Amniotic stem cell (primary cell): ENCODE measurements at places on chromosomes 3 and 15.
A peak's percentile ranks its signal among the peaks of the same experiment; 100 is the strongest.

DNA sequence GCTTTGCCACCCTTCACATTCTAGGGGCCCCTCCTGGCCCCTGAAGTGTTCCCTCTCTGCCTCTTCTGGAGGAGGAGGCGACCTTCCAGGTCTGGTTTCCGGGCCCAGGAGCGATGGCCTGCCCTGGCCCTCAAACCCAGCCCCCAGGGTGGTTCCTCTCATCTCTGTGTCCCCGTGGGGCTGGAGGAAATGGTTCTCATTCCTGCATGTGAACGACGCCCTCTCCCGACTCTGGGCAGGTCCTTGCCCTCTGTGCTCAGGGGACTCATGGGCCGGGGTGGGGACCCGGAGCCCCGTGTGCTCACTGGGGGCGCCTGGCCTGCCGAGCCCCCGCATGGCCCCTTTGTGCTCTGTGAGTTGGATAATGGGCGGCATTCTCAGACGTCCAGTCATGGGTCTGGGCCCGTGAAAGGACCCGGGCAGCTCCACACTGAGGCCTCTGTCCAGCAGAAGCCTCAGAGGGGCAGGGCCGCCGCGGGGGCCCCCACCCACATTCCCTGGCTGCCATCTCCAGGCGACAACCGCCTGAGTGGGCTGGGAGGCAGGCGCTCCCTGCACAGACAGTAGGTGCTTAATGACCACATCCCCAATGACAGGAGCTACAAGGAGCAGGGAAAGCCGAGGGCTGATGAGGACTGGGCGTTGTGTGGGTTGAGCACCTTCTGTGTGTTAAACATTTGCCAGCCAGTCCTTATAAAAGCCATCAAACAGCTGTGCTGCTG lies 5.5 kb upstream of the PLXND1 start:
- DNase-seq = peak; percentile 32

DNA sequence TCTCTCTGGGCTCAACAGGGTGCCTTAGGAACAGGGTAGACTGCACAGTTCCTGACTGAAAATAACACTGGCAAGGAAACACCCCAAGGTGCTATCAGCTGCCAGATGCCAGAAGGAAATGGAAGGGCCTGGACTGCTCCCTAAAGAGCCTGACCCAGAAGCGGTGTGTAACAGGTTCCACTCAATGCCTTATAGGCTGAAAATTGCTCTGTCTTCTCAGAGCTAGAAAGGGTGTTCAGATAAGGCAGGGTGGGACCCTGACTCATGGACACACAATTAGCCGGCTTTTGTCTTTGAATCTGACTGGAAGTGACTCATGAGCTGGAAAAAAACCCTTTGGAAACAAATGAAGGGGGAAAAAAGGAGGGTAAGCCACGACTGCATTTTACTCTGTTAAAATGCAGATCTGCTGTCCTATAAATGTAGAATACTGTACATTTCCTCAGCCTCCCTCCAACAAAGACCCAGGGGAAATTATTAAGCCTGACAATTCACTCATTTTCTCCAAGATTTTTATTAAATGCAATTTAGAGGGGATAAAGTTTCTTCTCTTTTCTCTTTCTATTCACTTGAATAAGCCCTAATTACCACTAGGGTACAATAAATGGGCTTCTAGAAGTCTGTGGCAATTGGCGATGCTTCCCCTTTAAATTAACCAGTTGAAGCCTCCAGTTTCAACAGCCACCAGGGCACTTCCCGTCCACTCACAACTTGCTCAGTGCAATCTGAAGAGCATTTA lies 160.2 kb upstream of the TBL1XR1 start:
- peak; percentile 69 for DNase-seq

- DNase-seq = no peak
These were observed 160.4 kb downstream of the VGLL3 start for GRCh38 chr3:86830566-86830965.

DNA sequence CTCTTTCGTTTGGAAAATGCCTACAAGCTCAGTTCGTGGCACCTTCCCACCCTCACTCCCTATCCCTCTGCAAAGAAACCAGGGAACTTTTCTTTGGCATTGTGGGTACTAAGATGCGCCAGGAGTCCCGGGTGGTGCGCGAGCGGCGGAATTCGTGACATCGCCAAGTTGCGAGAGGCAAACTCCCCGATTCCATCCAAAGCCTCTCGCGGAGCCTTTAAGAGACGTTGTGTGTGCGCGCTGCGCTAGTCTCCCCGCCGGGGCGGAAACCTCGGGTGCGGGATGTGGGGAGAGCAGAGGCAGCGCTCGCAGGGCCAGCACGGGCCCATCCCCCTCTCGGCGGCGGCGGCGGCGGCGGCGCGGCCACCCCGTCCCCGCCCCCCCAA lies 443 bp upstream of the NR2F2 start:
- DNase-seq = no peak

GRCh38 chr3:133074977-133075376 lies 36.8 kb downstream of the TMEM108 start:
- DNase-seq = no peak

- no peak for DNase-seq
These were observed 453.1 kb downstream of the GBE1 start for GRCh38 chr3:81308306-81308705.

DNA sequence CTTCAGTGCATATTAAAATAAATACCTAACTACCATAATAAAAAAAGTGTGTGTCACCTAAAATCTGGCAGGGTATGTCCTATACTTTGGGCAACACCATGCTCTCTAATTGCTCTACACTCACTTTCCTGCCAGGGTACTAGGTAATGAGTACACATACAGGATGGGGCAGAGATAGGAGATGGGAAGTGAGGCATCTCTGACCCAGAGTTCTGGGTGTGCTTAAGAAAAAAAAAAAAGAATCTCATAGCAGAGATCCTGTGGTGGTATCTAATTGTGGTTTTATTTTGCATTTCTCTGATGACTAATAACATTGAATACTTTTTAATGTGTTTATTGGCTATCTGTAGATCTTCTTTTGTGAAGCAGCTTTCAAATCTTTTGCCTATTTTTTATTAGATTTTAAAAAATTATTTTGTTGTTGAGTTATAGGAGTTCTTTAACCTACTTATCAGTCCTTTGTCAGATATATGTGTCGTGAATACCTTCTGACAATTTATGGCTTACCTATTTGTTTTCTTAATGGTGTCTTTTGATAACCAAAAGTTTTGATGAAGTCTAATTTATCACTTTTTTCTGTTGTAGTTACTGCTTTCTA lies 48.0 kb downstream of the EEFSEC start:
- DNase-seq = no peak

DNA sequence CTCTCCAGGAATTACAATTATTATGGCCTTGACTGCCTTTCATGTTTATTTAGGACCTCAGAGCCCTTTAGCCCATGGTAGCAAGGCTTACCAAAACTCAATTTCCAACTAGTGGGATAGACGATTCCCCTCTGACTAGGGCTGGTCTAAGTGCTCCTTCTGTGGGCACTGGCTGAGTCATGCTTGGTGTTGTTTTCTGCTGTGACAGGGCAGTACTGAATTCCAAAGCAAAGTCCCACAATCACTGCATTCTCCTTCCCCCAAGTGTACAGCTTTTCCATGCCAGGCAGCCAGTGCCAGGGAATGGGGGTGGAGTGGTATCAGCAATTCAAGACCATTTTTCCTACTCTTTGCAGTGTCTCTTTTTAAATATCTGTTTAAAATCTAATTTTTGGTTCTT lies 509.0 kb upstream of the NECTIN3 start:
- no peak for DNase-seq

DNA sequence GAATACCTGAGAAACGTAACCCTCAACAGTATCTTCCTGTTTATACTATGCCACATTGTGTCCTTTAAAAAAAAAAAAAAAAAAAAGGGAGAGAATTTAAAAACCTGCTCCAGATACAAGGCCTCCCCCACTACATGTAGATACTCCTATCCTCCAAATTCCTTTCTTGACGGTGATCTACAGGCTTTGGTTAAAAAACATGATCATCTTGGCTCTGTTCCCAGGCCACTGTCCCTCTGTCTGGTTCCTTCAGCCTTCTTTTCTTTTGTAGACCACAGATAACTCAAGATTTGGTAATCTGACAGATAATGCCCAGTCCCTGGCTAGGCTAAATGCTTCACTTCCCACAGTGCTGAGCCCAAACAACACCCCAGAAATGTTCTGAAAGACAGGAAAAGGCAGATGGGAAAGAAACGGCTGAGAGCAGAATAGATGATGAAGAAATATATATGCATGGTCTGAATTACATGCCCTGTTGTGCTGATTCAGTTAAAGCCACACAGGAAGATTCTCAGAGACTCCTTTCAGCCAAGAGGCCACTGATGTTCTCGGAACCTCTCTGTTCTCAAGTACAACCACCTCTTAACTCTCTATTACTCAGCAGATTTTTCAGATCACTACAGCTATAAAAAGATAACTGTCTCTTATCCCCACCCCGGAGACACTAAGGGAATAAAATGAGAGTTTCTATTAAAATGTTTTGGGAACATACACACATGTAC lies 48.3 kb downstream of the NPTN start:
- DNase-seq = no peak

GRCh38 chr3:79843180-79843579 lies 75.4 kb upstream of the ROBO1 start:
- DNase-seq = no peak

- DNase-seq = no peak
These were observed 50.9 kb downstream of the ETFA start for GRCh38 chr15:76260246-76260938.

- no peak for DNase-seq
These were observed 110.2 kb upstream of the NLGN1 start for GRCh38 chr3:173287361-173287760.

DNA sequence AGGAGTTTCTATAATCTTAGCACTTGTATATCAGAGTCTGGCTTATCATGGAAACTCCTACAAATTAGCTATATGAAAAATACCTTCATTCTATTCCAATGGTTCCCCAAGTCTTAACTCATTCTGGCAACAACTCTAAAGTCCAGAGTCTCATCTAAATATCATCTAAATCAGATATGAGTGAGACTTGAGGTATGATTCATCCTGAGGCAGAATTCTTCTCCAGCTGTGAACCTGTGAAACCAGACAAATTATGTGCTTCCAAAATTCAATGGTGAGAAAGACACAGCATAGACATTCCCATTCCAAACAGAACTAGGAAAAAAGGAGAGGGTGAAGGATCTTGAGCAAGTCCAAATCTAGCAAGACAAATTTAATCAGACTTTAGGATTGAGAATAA lies 138.8 kb downstream of the THRB start:
- DNase-seq = no peak

DNA sequence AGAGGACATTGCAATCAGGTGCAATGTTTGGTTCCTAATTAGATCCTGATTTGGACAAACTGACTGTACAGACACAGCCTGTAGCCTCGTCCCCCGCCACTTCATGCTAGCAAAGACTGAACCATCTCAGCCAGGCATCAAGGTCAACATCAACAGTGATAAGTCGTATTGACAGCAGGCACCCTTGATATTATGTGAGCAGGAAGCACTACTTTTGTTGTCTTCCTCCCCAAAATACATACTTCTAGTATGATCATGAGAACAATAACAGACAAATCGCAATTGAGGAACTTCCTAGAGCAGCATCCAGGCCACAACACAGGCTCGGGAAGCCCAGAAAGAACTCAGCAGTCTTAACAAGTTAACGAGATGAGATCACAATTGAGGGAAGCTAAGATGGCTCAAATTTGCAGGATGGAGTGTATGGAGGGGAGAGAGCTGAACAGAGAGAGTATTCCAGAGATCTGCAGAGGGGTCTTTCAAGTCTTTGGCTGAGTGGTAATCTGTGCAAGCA lies 20.4 kb downstream of the TGM5 start:
- no peak for DNase-seq
